ENCODE measurements at places on chromosomes 5 and 9. TPM values are rescaled to one million over a fixed set of nuclear protein-coding genes. Genes with fewer than 3 reads are reported as not detected.
A peak's percentile ranks its signal among the peaks of the same experiment; 100 is the strongest.

GRCh38 chr9:76882686-76883085, 23.2 kb downstream of the PRUNE2 start:
- DNase-seq = no peak

DNA sequence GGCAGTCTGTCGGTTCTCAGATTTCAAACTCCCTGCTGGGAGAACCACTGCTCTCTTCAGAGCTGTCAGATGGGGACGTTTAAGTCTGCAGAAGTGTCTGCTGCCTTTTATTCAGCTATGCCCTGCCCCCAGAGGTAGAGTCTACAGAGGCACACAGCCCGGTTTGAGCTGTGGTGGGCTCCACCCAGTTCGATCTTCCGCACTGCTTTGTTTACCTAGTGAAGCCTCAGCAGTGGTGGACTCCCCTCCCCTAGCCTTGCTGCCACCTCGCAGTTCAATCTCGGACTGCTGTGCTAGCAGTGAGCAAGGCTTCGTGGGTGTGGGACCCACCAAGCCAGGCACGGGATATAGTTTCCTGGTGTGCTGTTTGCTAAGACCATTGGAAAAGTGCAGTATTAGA, 8.0 kb downstream of the SLC27A6 start:
- DNase-seq = peak; percentile 45

GRCh38 chr5:173547579-173547978, 68.9 kb downstream of the BOD1 start:
- no peak for DNase-seq

- DNase-seq = peak; percentile 57
Measured at GRCh38 chr5:56608217-56608925, 207.0 kb upstream of the MAP3K1 start.

DNA sequence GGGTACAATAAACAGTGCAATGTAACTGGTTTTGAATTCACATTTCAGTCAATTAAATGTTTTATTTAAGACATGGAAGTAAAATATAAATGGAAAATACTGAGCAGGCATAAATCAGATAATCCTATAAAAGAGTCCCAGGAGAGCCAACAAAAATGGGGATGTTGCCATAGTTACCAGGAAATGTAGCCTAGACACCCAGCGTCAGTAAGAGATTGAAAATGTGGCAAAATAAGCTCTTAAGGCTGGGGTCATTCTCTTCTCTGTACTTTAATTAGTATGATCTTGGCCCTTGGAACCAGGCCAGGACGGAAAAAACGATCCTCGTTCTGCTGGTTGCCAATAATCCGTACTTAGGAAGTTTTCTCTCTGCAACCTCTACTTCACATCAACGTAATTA, 18.9 kb upstream of the RASEF start:
- DNase-seq = no peak

GRCh38 chr5:91052977-91053740, 330.0 kb downstream of the ARRDC3 start:
- no peak for DNase-seq

Gene CD72
- 3.4 TPM for polyA plus RNA-seq

Gene FAM151B
- 0.95 TPM for polyA plus RNA-seq

DNA sequence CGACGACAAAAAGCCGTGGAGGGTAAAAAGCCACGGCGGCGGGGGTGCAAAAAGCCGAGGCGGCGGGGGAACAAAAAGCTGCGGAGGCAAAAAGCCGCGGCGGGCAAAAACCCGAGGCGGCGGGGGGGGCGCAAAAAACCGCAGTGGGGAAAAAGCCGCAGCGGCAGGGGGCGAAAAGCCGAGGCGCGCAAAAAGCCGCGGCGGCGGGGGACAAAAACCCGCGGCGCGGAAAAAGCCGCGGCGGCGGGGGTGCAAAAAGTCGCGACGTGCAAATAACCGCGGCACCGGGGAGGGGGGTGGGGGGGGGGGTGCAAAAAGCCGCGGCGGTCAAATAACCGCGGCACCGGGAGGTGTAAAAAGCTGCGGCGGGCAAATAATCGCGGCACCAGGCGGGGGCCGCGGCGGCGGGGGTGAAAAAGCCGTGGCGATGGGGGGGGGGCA, 511.5 kb downstream of the FOXD4L5 start:
- peak; percentile 16 for DNase-seq

All from aorta (tissue), 5 donors.